Activated CD4-positive, alpha-beta T cell treated with anti-CD3 and anti-CD28 coated beads for 1 hour (primary cell): ENCODE measurements at places on chromosomes 2 and 18.
A peak's percentile ranks its signal among the peaks of the same experiment; 100 is the strongest.

- DNase-seq: no peak
Observed at GRCh38 chr2:104502901-104503300, 351.0 kb upstream of the POU3F3 start.

- no peak for DNase-seq
Observed at GRCh38 chr2:195279840-195280427, 377.1 kb upstream of the SLC39A10 start.

GRCh38 chr18:67500522-67501205, 15.9 kb downstream of the DSEL start:
- DNase-seq: no peak

DNA sequence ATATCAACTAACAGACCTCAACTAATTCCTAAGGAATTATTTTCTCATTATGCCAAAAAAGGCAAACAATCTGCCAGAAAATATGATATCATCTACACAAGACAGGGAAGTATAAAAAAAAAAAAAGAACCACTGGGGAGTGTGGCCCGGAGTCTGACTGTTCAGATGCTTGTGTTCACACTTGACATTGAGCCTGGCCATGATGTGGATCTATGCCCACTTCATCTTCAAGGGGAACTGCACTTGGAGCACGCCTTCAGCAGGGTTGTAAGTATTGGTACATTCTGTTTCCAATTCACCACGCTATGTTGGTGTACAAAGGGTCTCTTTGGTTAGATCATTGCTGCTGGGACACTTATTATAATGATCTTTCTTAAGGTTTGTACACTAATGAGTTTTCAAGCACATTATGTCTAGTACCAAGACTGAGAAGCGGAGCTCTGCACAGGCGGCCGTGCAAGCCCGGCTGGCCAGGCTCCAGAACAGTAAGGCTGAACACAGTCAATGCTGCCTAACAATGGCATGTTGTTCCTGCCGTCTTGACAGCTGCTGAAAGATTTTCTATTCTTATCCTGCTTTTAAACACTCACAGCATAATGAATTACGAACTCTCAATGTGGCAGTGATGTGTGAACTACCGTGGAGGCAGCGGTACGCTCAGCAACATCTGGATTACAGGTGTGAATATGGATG, 788.4 kb upstream of the SOX11 start:
- no peak for DNase-seq

DNA sequence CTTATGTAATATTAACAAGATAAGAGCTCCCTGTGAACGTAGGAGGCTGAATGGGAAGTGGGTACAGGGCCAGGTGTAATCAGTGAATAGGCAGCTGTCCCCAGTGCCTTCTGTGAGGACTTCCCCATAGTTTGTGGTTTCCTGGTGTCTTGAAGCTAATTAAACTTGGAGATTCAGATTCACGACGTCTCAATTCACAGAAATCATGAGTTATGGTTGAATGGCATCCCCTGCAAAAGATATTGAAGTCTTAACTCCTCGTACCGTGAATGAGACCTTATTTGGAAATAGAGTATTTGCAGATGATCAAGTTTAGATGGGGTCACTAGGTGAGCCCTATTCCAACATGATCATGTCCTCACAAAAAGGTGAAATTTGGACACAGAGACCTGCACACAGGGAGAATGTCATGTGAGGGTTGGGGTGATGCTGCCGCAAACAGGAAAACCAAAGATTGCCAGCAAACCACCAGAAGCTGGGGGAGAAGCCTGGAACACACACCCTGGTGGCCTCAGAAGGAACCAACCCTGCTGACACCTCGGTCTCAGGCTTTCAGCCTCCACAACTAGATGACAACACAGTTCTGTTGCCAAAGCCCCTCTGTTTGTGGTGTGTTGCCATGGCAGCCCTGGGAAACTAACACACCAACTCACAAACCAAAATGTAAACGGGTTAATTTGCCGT, 13.2 kb downstream of the ARL4C start:
- DNase-seq: peak; percentile 68

DNA sequence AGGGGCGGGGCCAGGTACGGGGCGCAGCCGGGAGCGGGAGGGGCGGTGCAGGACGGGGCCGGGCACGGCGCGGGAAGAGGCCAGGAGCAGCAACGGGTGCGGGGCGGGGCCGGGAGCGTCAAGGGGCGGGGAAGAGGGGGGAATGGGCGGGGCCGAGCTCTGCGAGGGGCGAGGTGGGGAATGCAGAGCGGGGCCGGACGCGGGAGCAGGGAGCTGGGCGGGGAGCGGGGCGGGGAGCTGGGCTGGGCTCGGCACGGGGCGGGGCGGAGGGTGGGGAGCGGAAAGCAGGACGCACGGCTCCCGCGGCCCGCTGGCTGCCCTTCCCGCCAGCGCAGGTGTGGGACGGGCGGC, at the start of gene IMPA2:
Gene IMPA2 (plus strand): TSS at position 316 of the 351 bp plus-strand sequence. CDS start 163 bp downstream, outside the sequence.
- no peak for DNase-seq

GRCh38 chr2:120822933-120823332, 87.3 kb downstream of the GLI2 start:
- no peak for DNase-seq

DNA sequence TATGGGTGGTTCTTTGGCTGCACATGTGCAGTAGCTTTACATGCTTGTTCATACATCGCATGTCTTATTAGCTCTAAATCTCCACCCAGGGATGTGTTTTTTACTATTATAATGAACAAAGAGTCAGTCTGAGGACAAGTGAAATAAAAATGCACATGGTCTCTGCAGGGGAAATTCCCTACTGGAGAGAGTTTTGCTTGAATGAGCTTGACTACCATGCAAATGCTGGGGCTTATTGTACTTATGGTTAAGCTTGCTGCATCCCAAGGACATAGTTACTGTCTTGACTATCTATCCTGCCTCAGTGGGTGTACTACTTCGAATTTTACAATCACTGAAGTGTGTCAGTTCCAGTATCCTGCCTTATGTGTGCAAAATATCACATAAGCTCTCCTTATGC, 362.7 kb downstream of the TDRD15 start:
- DNase-seq: no peak

- DNase-seq: no peak
Observed at GRCh38 chr2:232666051-232666805, 30.9 kb upstream of the GIGYF2 start.

DNA sequence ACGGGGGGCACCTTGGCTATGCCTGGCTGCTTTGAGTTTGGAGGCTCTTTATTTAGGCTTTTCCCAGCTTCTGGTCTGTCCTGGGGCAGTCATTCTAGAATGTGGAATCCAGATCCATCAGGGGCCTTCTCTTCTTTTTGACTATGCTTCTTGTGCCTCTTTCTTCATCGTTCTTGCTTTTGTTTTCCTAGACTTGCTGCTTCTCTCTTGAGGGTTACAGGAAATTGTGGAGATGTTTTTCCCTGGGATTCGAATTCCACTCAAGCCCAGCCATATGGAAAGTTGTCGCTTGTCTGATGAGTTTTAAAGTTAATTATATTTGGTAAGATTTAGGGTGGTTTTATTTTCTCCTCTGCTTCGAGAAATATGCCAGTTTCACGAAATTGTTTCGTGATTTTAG, 2.4 kb downstream of the GLI2 start:
- no peak for DNase-seq

DNA sequence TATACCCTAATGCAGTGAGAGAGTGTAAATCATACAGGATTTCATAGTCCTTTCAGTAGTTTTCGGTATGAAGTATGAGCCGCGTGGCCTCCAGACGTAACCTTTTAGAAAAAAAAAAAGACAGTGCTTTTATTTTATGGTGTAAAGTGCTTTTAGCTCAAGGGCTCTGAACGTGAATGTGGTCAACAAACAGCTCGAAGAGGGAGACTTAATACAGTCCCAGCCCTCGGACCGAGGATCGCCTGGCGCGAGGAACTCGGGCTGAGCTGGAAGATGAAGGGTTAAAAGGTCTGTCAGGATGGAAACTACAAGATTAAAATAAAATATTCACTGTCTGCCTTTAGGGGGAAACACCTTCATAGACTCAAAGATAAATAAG, 4.0 kb upstream of the BCL11A start:
- DNase-seq: no peak

- DNase-seq: no peak
Observed at GRCh38 chr18:60809937-60810336, 437.4 kb upstream of the MC4R start.

GRCh38 chr2:96930351-96931010, 55.9 kb downstream of the FAM178B start:
- DNase-seq: no peak

DNA sequence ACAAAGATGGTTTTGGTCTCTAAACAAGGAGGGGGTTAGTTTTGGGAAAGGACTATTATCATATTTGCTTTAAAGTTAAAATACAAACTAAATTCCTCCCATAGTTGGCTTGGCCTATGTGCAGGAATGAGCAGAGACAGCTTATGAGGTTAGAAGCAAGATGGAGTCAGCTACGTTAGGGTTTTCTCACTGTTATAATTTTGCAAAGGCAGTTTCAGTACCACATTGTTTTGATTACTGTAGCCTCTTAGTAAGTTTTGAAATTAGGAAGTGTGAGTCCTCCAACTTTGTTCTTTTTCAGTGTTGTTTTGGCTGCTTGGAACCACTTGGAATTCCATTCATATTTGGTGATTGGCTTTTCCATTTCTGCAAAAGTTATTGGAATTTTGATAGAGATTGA, 23.4 kb downstream of the LCLAT1 start:
- DNase-seq: no peak

DNA sequence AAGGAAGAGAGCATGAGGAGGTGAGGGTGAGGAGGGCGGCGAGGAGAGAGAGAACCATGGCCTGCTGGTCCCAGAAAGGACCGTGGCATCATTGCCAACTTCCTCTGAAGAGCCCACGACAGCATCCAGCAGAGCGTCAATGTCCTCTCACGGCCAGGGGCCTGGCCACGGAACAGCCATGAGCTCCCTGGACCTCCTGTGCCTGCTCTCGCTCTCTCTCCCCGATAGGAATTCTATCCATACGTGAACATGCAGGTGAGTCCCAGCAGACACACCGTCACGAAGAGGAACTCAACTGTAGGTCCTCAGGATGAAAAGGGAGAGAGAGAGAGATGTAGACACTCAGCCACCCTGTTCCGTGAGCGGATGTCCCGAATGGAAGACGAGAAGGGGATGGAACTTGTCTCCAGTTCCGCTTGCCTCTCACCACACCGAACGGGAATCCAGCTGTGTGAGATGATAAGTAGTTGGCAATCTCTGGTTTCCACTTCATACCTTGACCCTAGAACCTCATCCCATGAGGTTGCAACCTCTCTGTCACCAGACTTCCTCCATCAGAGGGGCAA, 107.6 kb downstream of the TNS1 start:
- DNase-seq: no peak

DNA sequence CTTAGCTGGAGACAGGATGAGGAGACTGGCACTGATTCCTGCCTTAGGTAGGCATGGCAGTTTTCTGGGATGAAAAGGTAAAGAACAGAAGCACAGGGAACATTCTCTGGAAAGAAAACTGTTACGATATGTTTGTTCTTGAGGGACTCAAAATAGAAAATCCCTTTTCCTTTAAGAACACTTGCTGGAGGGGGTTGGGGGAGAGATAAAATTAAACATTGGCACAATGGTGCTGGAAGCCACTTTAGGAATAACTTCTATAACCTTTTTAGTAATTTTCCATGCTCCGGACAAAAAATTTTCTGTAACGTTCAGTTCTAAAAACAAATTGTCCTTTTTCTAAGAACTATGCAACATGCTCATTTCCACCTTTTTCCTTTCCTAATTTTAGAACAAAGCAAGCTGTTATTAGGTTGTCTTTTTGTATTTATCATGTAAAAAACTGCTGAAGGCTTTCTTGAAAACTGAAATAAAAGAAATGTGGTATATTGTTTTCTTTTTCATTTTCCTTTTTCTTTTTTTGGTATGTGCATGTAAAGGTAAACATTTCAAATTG, 343.8 kb downstream of the EPHA4 start:
- DNase-seq: no peak

DNA sequence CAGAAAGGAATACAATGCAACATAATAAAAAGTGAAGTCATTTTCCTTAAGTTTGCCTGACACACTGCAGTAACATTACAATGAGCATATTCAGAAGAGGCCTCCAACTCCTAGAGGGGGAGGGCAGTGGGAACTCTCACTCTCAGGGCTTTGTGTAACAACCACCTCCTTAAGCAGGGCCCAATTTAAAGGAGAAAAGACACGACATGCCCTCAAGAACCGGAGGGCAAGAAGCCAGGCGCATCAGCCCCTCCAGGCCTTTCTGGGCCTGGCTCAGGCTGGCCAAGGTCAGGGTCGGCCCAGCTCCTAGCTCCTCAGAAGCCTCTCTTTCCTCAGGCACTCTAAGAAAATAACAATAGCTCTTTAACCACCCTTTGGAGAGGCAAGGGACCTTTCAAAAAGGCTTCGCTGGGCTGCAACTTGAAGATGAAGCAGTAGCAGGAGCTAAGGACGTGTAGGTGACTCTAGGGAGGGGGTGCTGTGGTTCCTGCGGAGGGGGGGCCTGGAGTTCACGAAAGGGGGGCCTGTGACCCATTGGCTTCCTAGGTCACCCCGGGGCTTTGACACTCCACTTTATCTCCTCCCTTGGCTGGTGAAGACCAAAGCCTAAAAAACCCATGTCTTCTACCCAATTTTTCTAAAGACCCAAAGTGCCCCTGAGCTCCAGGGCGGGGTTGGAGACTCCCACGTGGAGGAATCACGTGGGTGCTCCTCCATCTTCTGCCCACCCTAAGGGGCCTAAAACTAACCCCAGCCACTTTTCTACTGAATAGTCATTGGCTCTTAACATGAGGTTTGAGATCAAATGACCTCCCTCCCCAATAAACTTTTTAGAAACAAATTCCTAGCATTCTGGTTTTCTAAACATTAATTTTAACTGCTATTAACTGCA, 13.3 kb downstream of the SERTAD2 start:
- no peak for DNase-seq

GRCh38 chr18:35888329-35888728, 84.2 kb upstream of the RMP24 start:
- DNase-seq: no peak

GRCh38 chr2:6993229-6993640, 76.0 kb downstream of the RNF144A start:
- no peak for DNase-seq

DNA sequence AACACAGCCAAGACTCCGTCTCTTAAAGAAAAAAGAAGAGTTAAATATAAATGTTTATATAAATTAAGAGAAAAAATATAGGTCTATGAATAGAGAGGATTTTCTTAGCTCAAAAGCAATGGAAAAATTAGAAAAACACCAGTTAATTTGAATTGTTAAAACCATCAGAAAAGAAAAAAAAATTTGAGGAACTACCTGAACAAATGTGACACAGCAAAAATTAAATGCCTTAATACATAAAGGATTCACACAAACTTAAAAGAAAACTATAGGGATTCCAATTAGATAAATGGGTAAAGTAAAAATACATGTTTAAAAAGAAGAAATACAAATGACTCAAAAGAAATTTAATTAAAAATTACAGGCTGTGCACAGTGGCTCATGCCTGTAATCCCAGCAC, 147.9 kb upstream of the DNMT3A start:
- no peak for DNase-seq

- no peak for DNase-seq
Observed at GRCh38 chr2:231111987-231112386, 12.9 kb downstream of the HTR2B start.

DNA sequence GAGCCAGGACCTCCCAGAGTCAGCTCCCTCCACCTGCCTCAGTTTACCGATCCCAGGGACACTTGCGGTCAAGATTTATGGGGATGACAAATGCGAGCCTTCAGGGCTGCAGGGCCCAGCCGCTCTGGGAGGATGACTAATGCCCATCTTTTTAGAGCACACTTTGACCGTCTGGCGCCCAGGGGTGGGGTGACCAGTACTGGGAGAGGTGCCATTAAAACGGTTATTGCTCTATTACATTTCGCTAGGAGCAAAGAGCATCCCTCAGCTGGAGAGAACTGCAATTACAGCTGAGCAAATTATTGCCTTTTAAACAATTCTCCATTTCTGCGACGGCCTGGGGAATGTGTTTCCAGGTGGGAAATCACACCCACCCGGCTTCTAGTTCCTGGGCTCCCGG, 42.6 kb upstream of the HPCAL1 start:
- DNase-seq: no peak
